ENCODE measurements at places on chromosomes 6 and 20.

DNA sequence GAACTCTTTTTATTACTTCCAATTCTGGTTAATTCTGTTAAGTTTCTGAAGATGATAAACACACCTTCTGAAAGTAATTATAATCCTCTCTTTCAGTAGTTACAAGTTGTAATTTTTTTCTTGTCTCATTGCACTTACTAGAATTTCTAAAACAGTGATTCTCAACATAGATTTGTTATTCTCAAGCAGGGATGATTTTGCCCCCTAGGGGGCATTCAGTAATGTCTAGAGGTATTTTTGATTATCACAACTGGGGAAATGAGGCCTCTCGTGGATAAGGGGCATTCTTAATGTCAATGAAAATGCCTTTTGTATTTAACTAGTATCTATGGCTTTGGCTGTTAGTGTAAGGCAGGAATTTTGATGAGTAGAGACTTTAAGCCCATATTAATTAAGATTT is 39.4 kb upstream of the MAFB start:
- DNase-seq, result no peak

GRCh38 chr20:61753987-61754956 is 311.4 kb downstream of the TAF4 start:
- no peak for DNase-seq

- no peak for DNase-seq
Observed at GRCh38 chr20:25503936-25504335, 81.4 kb downstream of the NINL start.

GRCh38 chr6:57324538-57324937 is 7.1 kb downstream of the PRIM2 start:
- peak; percentile 9 for DNase-seq

DNA sequence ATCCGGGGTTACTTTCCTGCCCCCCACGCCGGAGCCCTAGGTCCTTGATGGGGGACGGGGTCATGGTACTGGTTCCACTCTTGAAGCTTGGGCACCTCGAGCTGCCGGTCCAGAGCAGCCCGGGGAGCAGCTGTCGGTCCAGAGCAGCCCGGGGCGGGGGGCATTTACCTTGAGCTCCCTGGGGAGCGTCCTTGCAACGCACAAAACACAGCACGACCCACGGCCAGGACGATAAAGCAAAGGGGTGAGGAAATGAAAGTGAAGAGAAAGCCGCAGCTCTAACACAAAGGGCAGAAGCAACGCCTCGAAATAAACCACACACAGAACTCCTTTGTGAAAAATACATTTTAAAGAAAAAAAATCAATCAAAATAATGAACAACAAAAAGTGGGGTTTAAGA is 39.1 kb downstream of the KCNQ2 start:
- DNase-seq, result no peak

- DNase-seq, result no peak
Observed at GRCh38 chr20:60669211-60669610, 582.9 kb upstream of the CDH4 start.

DNA sequence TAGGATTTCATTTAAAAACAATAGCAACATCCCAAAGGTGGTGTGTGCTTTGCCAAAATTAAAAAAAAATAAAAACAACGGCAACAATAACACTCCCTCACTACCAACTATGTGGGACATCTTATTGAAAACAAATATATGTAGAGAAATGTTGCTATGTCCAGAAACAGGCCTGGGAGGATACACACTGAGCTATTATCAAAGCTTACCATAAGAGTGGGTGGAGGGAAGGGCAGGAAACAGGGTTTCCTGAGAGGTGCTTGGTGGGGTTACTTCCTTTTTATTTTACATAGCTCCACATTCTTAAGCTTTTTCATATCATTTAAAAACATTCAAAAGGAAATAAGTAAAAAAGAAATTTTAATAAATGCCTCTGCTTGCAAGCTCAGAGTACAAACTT is 150.0 kb upstream of the RIPOR2 start:
- no peak for DNase-seq
